ENCODE measurements at places on chromosomes 5 and 9.

- DNase-seq, result no peak
Measured at GRCh38 chr5:110770286-110770685, 31.5 kb downstream of the SLC25A46 start.

DNA sequence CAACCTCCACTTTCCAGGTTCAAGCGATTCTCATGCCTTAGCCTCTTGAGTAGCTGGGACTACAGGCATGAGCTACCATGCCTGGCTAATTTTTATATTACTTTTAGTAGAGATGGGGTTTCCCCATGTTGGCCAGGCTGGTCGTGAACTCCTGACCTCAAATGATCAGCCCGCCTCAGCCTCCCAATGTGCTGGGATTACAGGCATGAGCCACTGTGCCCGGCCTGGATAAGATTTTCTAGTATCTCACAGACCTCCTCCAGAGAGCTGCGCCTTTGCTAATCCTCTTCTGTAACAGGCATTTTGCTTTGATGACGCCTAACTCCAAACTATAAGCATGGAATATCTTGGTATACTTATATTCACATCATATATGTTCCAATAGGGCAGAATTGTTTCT is 99.4 kb downstream of the FSTL4 start:
- DNase-seq, result no peak

- no peak for DNase-seq
Measured at GRCh38 chr9:96674906-96675538, 19.9 kb upstream of the PRXL2C start.

DNA sequence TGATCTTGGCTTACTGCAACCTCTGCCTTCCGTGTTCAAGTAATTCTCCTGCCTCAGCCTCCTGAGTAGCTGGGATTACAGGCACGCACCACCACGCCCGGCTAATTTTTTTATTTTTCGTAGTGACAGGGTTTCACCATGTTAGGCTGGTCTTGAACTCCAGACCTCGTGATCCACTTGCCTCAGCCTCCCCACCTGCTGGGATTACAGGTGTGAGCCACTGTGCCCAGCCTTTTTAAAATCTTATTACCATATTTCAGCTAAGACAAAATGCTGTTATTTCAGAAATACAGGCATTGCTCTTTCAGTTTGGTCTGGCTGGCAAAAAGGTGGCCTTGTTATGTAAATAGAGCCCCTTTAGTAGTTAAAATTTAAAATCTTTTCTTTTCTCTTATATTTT is 46.9 kb upstream of the GLDC start:
- no peak for DNase-seq

- no peak for DNase-seq
Measured at GRCh38 chr9:20325008-20325407, 297.3 kb downstream of the MLLT3 start.

- DNase-seq, result no peak
Measured at GRCh38 chr9:30476826-30477225, 1907.6 kb upstream of the ACO1 start.

DNA sequence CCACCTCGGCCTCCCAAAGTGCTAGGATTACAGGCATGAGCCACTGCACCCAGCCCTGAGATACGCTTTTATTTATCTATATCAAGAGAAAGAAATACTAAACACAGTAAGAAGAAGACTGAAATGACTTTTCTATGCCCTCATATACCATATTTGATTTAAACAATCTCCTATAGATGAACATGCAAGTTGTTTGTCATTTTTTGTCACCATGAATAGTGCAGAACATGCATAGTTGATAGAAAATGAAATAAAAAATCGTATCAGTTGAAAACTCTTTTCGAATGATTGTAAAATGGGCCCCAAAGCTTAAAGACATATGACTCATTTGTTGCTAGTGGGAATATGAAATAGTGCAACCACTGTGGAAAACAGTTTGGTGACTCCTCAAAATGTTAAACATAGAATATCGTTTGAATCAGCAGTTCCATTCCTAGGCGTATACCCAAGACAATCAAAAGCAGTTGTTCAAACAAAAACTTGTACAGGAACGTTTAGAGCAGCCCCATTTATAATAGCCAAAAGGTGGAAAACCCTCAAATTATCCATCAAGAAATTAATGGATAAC is 61.4 kb upstream of the ANKH start:
- DNase-seq, result no peak

GRCh38 chr9:32351845-32352244 is 32.6 kb upstream of the ACO1 start:
- DNase-seq, result no peak

DNA sequence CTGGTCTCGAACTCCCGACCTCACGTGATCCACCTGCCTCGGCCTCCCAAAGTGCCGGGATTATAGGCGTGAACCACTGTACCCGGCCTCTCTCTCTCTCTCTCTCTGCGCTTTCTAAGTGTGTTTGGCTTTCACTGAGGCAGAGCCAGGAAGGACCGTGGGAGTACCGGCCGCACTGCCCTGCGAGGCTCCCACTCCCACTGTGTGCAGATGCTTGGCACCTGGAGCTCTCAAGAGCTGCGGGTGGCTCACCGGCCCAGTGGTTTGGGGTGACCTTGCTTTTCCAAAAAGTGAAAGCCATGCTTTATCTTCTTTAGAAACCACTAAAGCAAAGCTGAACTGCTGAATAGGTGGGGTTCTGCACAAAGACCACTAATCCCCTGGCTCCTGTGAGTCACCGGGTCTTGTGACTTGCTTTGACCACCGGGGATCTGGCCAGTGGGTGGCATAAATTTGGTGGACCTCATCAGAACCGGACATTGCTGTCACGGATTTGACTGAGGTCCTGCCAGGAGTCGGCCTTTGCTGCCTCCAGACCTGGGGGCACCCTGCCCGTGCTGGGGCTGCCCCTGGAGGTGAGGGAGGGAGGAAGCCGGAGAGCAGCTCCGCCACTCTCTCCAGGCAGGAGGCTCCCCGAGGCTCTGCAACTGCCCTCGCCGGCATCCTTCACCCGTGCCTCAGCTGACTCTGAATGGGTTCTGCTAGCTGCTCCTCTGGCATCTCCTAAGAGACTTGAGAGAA is 228.9 kb downstream of the FANCC start:
- no peak for DNase-seq

DNA sequence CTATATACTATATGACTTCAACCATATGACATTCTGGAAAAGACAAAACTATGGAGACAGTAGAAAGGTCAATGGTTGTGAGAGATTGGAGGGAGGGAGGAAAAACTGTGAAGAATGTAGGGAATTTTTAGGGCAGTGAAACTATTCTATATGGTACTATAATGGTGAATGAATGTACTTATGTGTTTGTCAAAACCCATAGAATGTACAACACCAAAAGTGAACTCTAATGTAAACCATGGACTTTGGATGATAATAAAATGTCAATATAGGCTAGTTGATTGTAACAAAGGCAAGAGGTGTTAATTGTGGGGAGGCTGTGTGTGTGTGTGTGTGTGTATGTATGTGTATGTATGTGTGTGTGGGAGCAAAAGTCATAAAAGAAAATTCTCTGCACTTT is 10.8 kb upstream of the STOM start:
- no peak for DNase-seq

- no peak for DNase-seq
Measured at GRCh38 chr5:141732417-141732816, 50.4 kb upstream of the ARAP3 start.

- DNase-seq, result no peak
Measured at GRCh38 chr5:77869116-77869798, 93.1 kb upstream of the TBCA start.

DNA sequence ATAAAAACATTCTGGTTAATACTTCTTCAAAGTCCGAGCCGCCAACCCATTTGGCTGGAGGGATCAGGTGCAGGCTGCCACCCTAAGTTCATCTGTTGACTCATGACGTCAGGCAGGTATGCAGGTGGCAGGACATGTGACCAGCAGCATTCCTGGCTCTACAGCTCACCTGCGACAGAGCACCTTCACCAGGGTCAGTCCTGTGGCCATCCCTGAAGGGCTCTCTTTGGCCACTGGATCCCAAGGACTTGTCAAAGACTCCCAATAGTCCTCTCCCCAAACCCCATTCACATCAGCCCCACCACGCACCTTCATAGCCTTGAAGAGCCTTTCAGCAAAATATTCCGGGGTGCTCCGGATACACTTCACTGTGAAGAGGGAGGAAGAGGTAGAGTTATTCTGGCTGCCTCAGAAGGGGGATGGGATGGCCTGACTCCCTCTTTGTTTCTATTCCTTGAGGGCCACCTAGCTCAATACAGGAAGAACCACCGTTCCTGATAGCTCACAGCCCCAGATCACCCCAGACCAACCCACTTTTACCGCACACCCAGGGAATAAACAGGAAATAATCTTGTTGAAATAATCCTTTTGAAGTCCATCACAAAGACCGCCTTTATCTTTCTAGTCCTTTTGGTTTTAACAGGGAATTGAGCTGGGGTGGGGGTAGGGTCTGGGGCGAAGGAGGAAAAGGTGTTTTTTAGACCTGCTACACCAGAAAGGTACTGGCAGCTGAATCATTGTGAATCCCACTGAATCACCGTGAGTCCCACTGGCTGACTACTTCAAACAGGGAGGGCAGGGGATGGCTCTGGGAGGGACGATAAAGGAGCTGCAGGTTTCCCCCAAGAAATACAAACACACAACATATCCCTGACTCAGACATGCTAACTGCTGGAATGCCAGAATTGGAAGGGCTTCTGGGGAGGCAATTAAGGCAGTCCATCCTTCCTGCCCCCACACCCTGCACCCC is 26.4 kb downstream of the ANXA6 start:
- no peak for DNase-seq

DNA sequence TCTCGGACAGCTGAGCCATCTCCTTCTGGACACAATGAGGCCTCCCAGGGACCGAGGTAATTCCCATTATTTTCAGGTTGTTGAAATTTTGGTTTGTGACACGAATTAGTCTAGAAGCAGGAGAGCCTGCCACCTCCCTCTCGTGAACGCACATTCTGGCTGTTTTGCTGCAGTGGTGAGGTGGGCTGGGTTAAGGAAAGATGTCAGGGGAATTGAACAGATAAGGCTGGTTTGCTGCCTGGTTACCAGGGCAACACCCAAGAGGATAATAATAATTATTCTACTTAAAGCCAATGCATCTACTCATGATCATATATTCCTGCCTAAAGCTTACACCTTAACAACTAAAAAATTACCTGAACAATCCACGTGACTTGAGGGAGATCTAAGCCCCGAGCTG is 38.1 kb downstream of the DDX31 start:
- no peak for DNase-seq

GRCh38 chr9:113614843-113615648 is 151.5 kb downstream of the RGS3 start:
- DNase-seq, result no peak

DNA sequence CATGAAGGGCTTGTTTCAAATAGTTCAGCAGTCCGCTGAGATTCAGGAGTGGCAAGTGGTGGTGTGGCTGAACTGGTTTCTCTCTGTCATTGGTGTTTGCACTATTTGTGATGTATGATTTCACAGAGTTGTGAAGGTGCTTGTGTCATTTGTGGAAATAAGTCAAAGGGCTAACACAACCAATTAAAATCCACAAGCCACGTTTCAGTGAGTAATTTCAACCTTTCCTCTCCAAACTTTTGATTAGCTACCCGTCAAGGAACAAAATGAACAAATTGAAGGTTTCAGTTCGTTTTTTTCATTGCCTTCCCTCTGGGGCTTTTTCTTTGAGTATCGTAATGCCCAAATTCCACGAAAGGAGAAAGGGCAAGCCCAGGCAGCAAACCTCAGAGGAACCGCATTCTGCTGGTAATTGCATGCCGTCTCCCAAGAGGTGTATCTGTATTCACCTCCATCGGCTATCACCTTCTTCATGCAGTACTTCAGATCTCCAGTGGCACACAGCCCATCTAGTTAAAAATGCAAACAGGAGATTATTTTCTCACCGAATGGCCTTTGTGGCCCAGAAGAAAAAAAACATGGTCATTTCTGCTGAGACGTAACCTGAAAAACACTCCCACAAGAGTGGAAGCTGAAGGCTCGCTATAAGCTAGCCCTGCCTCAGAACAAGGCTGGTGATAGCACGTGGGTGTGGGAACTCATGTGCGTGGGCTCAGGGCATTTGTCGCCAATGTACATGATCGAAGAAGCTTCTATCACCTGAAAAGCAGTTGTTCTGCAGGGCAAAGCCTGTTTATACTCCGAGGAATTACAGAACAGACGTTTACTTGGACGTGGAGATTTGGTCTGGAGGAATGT is 197.1 kb downstream of the NR3C1 start:
- DNase-seq, result no peak

DNA sequence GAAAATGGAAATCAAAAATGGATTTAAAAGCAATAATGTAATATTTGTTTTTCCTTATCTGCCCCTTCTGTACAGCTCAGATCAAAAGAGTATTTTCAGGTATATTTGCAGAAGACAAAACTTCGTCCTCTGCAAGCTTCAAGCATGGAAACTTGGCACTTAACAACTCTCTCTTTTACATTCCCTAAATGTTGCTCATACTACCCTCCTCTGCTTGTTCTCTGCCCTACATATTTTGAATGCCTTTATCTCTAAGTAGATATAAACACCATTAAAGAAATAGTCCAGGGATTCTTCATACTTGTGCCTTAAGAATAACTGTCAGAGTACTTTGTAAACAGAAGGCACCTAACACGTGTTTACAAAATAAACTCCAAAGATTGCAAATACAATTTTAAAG is 19.2 kb upstream of the SMC2 start:
- DNase-seq, result no peak

DNA sequence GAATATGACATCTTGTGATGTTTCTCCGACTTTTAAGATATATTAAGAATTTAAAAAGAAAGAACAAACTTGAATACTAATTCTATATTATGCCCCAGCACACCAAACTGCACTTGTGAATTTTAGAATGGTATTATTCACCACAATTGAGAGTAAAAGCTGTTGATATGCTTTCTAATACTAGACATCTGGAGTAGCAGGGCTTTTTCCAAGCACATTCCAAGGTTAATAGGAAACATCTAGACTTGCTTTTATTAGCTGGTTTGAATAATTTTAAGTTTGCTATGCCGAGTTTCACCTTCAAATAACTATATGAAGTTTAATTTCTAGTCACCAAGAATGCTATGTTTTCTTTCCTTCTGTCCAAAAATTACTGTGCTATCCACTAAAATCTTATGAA is 13.5 kb downstream of the NREP start:
- DNase-seq, result no peak

DNA sequence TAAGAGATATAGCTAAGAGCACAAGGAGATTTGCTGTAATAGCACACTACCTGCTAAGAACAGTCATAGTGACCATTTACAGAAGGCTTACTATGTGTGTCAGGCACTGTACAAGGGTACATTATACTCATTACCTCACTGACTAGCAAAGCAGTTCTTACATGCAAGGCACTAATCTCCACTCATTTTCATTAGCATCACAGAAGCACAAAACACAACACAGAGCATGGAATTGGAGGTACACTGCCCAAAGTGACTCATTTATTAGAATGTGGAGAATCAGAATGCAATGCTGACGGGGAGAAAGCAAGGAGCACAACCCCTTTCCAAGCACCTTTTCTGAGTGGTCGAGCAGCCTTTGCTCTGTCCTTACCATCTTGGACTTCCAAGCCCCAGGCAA is 169.7 kb downstream of the ENTREP1 start:
- DNase-seq, result no peak

GRCh38 chr5:19855031-19855430 is 133.0 kb downstream of the CDH18 start:
- no peak for DNase-seq

GRCh38 chr9:94577036-94577435 is 16.6 kb downstream of the FBP2 start:
- DNase-seq, result no peak

GRCh38 chr9:109558718-109559151 is 60.6 kb upstream of the PTPN3 start:
- DNase-seq, result no peak
